Stimulated activated naive CD8-positive, alpha-beta T cell treated with anti-CD3 and anti-CD28 coated beads, Interleukin-15, Interleukin-2, amounts not matched to agents 100 U/mL and 50 U/mL, for 24 hours (primary cell): ENCODE measurements at places on chromosomes 1 and 21.
A peak's percentile ranks its signal among the peaks of the same experiment; 100 is the strongest.

DNA sequence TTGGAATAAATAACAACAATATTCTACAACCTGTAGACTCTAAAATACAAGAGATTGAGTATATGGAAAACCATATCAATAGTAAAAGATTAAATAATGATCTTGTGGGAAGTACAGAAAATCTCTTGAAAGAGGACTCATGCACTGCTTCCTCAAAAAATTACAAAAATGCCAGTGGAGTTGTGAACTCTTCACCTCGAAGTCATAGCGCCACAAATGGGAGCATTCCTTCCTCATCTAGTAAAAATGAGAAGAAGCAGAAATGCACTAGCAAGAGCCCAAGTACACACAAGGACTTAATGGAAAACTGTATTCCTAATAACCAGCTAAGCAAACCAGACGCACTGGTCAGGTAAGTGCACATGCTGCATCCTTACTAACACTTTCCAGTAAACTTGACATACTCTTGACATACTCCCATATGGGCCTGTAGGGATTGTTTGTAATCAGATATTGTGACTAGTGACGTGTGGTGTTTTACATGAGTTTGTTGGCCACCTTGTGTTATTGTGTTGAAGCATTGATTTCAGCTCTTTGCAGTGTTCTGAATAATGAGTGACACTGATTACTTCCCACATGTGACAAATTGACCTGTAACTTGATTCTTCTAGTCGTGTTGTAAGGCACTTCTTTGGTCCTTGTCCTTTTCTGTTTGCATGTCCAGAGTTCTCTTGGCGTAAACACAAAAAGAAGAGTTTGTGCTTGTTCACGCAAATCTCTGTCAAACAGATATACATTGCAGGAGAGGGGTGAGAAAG lies 28.0 kb downstream of the MACO1 start:
- no peak for DNase-seq

DNA sequence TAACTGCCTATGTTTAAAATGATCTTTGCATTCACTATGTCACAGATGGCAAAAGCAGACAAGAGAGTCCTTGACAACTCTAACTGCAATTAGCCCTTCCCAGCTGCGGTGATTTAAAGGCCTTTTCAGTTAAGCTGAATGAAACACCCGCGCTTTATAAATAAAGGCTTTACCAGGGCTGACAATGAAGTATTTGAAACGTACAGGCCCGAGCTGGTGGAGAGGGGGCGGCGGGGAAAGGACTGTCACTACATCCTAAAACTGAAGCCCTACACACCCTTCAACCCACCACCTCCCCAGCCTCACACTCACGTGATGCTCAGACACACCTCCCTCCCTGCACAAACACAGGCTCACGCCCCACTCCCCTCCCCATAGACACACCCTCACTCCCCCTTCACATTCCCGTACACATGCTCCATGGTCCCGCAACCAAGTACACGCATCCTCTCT lies 45.5 kb downstream of the GRIK3 start:
- no peak for DNase-seq

- no peak for DNase-seq
These were observed 742.0 kb downstream of the KCNT2 start for GRCh38 chr1:195866091-195866780.

GRCh38 chr1:199308349-199308846 lies 669.6 kb downstream of the PTPRC start:
- no peak for DNase-seq

GRCh38 chr1:23748016-23748415 lies 4.7 kb downstream of the ELOA start:
- no peak for DNase-seq

DNA sequence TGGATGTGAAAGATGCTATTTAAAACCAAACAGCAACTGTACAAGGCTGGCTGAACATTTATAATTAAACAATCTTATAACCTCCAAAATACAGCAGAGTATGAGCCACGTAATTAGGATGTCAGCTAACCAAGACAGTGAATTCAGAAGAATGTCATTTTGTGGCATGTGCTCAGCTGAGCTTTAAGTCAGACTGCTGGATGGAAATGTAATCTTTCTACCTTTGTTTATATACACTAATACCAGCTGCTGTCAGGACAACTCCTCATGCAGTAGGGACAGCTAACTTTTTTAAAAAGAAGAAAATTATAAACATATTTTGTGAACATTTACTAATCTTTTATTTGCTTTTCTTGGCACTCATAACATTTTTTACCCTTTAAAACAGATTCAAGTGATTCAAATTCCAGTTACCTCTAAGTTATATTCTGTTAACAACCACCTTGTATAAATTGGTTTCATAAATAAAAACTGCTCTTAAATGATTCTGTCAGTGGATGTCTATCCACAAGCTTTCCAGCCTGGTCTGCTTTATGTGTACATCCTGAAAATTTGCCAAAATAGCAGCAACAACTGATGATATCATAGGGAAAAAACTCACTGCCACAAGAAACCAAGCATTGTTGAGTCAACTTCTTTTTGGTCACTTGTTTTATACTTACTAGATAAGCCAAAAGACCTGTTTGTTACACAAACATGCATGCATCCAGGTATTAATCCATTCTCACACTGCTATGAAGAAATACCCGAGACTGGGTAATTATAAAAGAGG lies 36.1 kb downstream of the DPH5 start:
- DNase-seq = no peak

DNA sequence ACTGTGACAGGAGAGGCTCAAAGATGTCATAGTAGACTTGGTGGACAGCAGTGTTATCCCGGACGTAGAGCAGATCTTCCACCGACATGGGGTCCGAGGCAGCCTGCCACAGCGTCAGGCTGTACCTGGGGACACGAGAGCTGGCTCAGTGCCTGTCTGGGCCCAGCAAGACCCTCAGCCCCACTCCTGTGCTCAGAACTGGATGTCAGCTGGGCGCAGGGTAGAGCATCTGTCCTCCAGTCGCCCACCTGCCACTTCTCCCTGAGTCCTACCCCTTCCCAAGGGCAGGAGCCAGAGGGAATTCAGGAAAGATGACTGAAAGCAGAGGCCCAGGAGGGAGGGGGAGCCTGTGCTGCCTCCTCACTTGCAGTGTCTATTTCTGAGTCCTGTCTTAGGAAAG lies 11.7 kb downstream of the FAM151A start:
- DNase-seq = no peak

DNA sequence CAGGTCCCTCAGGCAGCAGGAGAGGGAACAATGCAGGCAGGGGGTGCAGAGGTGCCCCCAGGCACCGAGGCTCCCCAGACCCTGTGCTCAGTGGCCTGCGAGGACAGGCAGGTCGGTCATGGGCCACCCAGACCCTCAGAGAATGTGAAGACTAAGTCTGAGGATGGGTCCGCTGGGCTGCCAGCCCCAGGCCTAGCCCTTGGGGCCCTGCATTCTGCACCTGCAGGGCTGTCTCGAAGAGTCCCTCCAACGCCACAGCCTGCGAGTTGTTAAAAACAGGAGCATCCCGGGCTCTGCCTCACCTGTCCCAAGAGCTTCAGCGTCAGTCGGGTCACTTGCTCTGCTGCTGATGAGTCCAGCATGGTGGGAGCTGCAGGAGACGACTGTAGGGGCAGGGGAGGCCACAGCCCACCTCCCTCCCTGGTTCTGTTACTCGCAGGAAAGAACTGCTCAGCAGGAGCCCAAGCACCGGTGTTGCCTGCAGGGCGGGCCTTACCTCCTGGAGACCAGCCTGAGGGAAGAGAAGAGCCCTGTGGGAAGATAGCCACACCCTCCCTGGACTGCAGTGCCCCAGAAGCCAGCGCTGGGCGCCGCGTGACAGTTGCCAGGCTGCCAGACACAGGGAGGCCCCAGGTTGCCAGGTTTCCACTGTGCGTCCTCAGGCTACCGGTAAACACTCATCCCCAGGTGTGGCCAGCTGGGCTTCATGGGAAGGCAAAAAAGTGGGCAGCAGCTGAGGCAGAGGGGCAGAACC lies 5.8 kb downstream of the C21orf58 start:
- DNase-seq = no peak

GRCh38 chr21:45148316-45148990 lies 74.1 kb downstream of the ADARB1 start:
- DNase-seq = no peak

- no peak for DNase-seq
These were observed 54.4 kb downstream of the CNIH3 start for GRCh38 chr1:224670506-224670905.

DNA sequence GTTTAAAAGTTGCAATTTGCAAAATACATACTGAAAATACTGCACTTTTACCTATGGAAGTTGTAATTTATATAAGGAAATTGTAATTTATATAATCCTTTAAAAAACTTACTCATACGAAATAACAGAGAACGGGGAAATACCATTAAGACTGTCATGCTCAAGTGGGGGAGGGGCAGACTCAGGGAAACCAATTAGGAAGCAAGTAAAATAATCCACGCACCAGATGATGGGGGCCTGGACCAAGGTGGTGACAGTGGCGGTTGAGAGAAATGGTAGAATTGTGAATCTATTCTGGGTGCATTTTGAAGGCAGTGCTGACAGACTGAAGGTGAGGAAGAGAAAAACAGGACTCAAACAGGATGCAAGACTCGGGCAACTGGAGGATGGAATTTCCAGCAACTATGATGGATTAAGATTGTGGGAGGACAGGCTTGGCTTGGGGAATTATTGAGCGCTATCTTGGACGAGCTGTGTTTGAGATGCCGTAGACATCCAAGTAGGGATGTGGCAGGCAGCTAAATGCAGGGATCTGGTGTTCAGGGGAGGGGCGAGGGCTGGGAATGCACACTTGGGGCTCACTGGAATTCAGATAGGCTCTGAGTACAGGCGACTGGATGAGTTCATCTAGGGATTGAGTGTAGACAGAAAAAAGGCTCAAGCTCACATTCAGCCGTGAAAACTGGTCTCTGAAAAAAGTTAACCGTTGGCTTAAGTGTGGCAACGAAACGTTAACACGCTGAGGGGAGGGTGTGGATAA lies 977 bp downstream of the LCA5L start:
- DNase-seq = no peak

DNA sequence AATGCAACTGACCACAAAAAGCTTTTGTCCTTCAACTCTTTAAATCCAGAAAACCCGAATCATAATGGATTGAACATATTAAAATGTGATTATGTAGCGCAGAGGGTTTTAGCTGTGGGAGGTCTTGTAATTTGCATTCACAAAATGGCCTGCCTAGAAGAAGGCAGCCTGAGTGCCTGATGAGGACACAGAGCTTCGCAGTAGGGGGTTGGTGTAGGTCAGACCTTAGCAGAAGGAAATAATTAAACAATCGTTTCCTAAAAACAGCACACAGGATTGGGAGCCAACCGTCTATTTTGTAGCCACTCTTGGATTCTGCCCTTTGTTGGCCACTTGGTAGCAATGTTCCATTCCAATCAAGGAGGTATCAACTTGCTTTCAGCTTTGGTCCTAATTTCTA lies 195.7 kb upstream of the KIAA0040 start:
- DNase-seq = no peak

DNA sequence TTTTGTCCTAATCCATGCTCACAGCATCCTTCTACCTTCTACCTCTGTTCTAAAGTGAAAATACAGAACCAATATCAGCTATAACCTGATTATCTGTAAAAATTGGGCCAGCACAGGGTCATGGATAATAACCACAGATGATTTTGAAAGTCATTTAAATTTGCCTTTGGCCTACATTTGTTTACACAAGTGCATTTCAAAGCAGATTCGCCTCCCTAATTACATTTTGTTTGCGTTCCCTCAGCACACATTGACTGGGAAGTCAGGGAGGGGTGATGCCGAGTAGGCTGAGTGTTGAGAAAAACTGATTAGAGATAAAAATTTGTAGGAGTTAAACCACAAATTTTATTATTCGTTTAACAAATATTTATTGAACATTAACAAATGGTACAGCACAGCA lies 19.2 kb upstream of the RGS8 start:
- DNase-seq = no peak

DNA sequence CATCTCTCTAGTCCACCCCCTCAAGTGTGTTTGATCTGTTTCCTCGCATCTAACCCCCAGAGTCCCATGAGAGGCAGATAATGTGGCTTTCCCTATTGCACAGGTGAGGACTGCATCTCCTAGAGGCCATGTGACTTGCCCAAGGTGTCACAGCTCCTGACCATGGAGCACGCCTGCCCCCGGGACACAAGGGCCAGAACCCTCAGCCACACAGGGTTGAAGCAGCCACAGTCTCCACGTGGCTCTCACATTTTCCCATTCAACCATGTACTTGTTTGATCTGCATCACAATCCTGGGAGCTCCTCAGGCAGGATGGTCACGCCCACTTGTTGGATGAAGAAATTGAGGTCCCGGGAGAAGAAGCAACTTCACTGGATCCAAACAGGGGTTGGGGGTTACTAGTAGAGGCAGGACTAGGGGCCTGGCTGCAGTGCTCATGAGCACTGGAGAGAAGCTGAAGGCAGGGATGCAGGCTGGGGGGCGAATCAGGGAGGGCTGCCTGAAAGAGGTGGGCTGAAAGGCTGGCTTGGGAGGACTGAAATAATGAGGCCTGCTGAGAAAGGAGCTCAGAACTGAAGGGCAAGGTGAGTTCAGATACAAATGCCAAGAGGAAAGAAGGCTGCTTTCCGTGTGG lies 207.9 kb downstream of the PTPRU start:
- DNase-seq = no peak

GRCh38 chr1:230857822-230858221 lies 10.5 kb downstream of the C1orf198 start:
- no peak for DNase-seq

DNA sequence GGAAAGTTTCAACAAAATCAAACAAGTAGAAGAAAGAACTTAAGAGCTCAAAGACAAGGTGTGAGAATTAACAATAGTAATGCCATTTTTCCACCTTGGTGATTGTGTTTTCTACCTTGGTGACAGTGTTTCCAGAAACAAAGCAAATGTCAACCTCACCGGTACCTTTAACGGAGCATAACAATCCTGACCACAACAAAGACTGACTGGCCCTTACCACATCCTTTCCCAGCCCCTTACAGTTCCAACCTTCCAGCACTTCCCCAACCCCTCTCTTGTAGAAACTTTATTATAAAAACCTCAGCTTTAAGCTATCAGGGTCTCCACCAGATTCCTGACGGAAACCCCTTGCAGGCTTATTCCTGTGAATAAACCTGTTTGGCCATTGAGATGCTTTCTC lies 16.7 kb downstream of the STYXL2 start:
- peak; percentile 27 for DNase-seq

GRCh38 chr1:162835157-162835899 lies 25.6 kb downstream of the CCDC190 start:
- DNase-seq = no peak
